ENCODE measurements at places on chromosomes 13 and 19.

DNA sequence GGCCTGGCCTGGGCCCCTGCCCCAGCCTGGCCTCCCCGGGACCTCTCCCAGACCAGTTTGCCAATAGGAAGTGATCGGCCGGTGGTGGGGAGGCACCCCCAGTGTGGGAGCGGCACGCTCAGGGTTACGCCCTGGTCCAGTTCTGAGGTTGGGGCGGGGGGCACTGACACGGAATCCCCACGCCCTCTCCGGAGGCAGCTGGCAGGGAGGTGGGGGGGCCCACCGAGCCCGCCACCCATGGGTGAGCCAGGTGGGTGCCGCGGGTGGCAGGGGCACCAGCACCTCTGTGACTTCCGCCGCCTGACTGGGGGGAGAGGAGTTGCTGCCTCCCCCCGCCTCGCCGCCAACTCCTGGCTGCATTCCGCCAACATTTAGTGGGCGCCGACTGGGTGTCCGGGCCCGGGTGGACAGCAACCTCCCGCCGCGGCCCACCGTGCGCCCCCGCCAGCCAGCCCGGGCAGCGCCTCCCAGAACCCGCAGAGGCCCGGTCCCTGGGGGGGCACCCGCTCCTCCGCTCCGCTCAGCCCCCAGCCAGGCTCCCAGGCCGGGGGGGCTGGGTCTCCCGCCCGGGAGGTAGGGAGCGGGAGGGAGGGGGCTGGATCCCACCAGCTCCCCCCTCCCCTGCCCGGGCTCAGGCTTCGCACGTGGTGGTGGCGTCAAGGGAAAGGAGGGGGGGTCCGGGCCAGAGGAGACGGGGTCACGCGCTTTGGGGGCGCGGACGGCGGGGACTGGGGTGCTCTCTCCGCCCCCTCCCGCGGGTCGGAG, 2.0 kb downstream of the ZBTB7A start:
- DNase-seq = no peak

DNA sequence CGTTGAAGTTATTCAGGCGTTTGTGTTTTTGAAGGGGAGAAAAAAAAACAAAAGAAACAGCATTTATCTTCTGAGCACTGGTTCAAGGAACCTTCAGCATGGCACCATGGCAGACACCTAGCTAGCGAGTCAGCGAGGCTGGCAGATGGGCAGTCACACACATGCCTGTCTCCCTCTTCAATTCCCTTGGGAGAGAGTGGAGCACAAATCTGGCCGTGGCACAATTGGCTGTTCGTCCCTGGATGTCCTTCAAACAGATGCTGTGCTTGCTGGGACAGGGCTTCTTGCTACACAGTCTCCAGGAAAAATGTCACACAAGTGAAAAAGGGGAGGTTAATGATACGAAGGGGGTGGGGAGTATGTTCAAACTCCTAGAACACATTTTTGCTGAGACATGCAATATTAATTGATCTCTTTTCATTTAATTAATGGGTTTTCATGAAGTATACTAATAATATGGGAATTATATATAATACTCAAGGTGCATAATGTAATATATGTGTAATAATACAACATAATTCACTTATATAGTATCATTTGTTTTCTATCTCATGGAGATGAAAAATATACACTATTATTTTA, 1674.5 kb upstream of the SLC10A2 start:
- no peak for DNase-seq

- DNase-seq = no peak
Observed at GRCh38 chr13:30312904-30313303, 5.6 kb upstream of the KATNAL1 start.

DNA sequence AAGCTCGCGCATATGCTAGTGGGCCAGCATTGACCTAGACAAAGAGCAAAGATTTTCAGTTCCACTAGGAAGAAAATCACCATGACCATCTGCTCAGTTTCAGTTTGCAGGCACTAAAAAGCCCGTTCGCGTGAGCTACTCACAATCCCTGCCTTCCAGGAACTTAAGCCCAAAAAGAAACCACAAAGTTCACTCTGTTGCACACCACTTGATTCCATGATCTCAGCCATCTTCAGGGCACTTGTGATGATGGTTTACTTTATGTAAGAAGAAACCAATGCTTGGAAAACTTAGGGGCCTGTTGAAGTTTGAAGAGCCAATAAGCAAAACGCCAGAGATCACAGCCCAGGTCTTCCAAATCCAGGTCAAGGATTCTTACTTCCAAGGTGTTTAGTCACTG, 45.0 kb upstream of the SLC15A1 start:
- no peak for DNase-seq

DNA sequence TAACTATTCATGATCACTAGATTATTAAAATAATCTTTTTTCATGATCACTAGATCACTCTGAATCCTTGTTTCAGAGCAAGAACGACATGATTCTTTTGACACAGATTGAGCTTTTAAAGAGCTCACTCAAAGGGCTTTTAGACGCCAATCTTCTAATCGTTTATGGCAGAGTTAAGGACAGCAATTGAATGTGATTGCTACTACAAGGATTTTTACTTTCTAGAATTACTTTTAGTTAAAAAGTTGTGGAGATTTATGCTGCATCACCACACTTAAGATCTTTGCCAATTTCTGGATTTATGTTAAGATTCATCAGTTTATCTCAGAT, 1.3 kb downstream of the EXOSC8 start:
- no peak for DNase-seq

DNA sequence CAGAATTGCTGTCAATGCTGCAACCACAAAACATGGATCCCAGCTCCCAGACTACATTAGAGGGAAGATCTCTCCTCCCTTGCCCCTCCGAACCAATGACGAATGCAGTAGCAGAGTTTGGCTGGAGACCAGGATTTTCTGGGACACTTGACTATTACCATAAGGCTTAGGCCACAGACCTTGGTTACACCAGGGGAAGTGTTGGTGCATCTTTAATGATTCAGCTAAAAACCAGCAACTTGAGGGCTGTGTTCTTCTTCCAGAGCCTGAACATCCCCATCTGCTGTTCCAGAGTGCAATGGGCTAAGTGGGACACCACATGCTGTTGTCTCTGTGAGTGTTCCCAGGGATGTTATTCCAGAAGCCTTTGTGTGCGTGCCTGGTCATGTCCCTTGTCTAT, 528.2 kb downstream of the LMO7 start:
- DNase-seq = no peak

- DNase-seq = no peak
Observed at GRCh38 chr19:5321851-5322681, 18.5 kb downstream of the PTPRS start.

GRCh38 chr13:24493356-24493755, 19.2 kb downstream of the PARP4 start:
- DNase-seq = no peak

DNA sequence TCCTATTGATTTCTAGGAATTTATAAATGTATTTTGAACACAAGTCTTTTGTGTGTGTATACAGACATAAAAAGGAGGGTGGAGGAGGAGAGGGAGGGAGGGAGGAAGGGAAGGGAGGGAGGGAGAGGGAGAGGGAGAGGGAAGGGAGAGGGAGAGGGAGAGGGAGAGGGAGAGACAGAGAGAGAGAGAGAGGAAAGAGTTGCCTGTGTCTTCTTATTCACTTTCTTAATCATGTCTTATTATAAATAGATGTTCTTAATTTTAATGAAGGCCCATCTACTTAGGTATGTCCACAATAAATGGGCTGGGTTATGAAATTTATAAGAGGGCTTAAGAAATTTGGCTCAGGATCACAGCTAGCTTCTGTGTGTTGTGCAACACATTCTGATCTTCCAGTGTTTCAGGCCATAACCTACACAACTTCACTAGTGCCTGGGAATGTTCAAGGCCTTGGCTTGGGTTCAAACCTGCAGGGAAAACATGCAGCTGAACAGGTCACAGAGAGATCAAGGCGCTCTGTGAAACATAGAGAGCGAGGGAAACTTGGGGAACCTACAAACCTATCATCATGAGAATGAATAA, 39.3 kb downstream of the ZNF45 start:
- DNase-seq = no peak

DNA sequence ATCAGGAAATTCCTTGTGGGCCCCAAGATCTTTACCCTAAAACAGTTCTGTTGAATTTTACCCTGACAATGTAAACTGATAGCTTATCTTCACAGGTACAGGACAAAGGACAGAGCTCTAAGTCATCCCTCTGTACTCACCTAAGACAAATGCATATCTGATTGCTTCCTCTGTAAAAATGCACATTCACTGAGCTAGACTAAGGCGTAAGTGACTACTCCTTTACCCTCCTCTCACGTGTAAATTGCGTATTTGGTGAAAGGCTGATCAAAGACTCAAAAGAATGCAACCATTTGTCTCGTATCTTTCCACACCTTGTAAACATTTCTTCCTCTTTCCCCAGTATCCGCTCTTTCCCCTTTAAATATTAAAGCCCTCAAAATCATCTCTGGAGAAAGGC, 80.6 kb upstream of the LRCH1 start:
- no peak for DNase-seq

- DNase-seq = no peak
Observed at GRCh38 chr13:61142506-61142905, 273.1 kb downstream of the PCDH20 start.

DNA sequence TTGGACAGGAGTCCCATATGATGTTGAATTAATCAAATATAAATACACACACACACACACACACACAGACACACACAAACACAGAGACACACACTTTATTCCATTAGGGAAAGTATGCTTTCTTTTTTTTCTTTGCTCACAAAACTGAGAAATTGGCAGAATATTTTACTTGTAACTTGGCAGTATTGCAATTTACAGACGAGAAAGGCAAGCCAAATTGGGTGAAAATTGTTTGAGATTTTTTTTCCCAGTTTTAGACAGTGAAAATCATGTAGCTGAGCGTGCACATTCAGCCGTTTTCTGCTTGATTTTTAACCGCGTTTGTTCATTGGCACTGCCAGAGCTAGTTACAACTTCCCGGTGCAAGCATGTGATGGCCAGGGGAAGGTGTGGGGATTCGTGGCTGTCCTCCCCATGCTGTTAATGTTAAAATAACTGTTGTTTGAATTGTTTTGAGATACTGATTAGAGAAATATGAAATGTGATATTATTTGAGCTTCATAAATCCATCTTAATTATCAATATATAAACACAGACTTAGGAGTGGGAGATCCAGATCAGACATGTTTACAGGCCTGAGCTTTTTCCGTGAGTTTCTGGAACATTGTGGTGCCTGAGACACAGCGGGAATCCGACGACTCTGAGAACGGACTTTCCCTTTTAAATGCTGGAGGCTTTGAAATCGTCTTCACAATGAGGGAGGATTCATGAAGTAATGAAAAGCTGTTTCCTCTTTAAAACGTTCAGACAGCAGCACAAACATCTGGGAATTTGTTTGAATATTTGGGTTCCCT, 125.5 kb downstream of the KCNRG start:
- DNase-seq = no peak

GRCh38 chr19:27780367-27781075, 1432.4 kb downstream of the UQCRFS1 start:
- DNase-seq = no peak

- DNase-seq = peak; percentile 5
Observed at GRCh38 chr19:16446724-16447368, 24.9 kb downstream of the EPS15L1 start.

- DNase-seq = no peak
Observed at GRCh38 chr13:104043184-104043583, 977.0 kb upstream of the SLC10A2 start.

GRCh38 chr19:47370045-47370611, 21.0 kb downstream of the DHX34 start:
- no peak for DNase-seq

DNA sequence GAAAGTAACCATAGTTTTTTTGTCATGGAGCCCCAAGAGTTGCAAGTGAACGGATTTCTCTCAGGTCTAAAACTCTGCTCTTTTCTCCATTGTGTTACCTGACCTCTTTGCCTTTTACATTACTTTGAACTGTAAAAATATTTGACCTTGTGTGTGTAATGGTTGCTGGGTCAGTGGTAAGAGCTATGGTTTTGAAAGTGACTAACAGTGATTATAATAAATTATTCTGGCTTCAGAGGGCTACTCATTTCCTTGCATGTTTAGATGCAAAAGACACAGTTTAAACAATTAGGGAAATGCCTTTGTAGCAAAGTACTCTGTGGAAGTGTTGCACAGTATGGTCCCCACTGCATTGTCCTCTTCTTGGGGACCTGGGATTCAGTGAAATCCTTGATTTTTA, 29.3 kb upstream of the PSG8 start:
- no peak for DNase-seq

DNA sequence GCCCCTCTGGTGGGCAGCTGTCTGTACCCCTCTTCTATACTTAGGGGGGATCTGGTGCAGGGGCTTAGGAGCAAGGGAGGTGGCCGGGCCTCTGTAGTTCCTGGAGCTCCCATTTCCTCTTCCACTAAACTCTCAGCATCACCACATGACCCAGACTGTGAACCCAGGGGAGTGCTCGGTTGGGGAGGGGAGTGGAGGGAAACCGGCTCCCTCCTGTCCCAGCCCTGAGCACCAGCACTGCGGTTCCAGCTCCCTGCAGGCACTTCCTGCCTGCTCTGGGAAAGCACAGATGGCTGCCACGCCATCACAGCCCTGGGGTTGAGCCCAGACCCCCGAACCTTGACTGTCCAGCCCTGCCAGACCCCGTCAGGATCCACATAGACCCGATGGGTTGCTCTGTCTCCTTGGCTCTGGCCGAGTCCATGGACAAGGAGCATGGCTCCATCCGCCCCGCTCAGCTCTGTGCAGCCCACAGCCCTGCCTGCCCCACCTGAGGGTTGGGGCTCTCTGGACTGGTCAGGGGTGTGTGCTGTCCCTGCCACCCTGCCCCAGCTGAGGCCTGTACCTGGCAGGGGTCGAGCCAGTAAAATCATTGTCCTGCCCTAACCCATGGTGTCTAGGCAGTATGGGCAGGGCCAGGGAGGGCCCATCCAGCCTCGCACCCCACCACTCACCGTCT, 36.0 kb upstream of the SLC7A10 start:
- DNase-seq = no peak

DNA sequence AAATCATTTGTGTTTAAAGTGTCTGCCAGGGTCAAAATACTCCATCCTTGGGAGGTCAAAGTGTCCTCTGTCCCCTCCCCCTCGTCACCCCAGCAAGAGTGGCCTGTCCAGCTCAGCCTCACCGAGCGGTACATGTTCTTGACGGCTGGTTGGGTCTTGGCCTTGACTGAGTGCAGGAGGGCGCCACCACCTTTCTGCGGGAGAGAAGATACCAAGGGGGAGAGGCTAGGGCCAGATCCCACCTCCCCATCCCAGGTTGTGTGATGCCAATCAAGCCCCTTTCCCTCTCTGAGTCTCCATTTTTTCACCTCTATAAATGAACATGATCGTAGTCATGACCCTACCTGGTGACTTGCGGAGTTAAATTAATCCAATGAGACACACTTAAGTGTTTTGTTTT, 6.1 kb downstream of the CRB3 start:
- DNase-seq = no peak
